ENCODE measurements at places on chromosomes 16 and 17.

DNA sequence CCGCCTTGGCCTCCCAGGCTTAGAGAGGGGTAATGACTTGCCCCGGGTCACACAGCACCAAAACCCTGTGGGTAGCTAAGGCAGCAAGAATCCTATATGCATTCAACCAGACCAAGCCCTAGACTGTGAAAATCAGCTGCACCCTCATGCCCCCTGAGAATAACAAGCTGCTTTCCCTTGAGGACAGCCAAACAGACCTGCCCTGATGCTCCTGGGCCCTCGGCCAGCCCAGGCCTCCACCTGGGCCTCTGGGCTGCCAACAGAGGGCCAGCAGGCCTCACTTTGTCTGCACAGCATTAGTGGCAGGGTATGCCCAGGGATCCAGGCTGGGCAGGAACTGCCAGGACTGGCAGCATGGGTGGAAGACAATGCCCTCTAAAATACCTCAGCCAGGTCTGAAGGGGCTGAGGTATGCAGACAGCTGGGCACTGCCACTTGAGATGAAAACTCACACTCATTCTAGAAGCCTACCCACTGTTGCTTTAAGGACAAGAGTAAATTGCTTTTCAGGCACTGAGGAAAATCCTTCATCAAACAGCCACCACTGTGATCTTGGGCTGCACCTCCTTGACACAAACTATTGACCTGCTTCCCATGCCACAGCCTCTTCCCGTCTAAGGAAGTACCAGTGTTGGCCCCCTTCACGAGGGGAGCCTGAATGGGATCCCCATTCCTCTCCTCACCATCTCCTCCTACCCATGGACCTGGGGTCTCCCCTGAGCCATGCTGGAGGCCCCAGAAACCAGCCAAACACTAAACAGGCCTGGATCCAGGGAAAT is 8.8 kb downstream of the ST3GAL2 start:
- no peaks in the 10 kb centered on the region for H3K27me3 ChIP-seq
- no peak overlapping the region for H3K4me3 ChIP-seq
- DNase-seq: no peak
- H3K27ac ChIP-seq: peak overlapping the region; percentile 61

- no peak overlapping the region for H3K27ac ChIP-seq
- no peak overlapping the region for H3K4me3 ChIP-seq
- no peak for DNase-seq
- H3K27me3 ChIP-seq: no peaks in the 10 kb centered on the region
- H3K36me3 ChIP-seq: no peaks in the 10 kb centered on the region
Observed at GRCh38 chr16:53753431-53753830, 49.5 kb downstream of the FTO start.

GRCh38 chr17:79799538-79800324 is 2.9 kb upstream of the CBX8 start:
- DNase-seq: no peak
- H3K36me3 ChIP-seq: no peaks in the 10 kb centered on the region
- H3K4me3 ChIP-seq: no peak overlapping the region
- peaks cover 61% of the 10 kb centered on the region for H3K27me3 ChIP-seq
- peaks cover 13% of the 10 kb centered on the region for H3K4me1 ChIP-seq

DNA sequence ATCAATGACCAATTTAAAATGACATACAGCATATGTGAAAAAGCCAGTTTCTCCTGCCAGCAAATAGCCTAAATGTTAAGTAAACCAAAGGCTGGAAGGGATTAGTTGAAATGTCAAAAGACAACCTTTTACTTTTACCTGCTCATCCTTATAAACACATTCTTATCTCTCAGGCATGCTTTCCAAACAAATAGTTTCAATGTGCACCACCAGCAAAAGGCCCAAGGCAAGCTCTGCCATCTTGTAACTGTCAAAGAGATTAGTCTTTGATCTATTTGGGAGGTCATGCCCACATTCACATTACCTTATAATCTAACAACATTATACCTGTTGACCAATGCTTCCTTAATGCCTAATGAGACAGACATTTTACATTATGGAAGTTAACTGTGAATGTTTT is 132.2 kb upstream of the NACA2 start:
- no peaks in the 10 kb centered on the region for H3K4me1 ChIP-seq
- no peak for DNase-seq
- no peaks in the 10 kb centered on the region for H3K27me3 ChIP-seq

GRCh38 chr16:48834576-48834975 is 224.6 kb upstream of the N4BP1 start:
- H3K27me3 ChIP-seq: no peaks in the 10 kb centered on the region
- H3K27ac ChIP-seq: no peak overlapping the region
- no peaks in the 10 kb centered on the region for H3K4me1 ChIP-seq
- DNase-seq: no peak
- H3K4me3 ChIP-seq: no peak overlapping the region

DNA sequence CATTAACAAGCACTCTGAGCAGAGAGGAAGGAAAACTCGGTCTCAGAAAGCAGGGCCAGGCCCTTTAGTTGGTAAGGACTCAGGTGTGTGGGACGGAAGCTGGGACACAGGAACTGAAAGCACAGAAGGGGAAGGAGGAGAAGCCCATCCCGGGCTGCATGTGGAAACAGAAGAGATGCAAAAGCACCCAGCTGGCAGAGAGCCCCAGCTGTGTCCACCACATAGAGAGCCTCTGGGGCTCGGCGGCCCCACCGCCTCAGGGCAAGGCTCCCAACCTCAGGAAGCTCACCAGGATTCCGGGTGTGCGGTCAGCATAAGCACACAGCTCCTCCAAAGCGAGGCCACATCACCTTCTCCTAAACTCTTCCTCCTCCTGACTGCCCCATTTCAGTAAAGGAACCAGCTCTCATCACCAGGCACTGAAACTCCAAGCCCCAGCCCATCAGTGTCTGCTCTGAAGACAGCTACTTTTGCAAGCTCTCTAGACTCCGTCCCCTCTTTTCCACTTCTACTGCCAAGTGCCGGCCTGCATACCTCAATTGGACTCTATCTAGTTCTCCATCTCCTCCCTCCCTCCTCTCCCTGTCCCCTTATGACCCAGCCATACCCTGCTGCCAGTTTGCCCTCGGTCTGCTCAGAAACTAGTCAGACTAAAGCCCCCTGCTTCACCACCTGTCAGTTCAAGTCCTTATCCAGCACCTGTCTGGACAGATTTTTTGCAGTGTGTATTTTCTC is 6.0 kb downstream of the ST3GAL2 start:
- no peaks in the 10 kb centered on the region for H3K36me3 ChIP-seq
- H3K27ac ChIP-seq: peak overlapping the region; percentile 60
- H3K27me3 ChIP-seq: no peaks in the 10 kb centered on the region
- no peak overlapping the region for H3K4me3 ChIP-seq
- H3K4me1 ChIP-seq: peaks cover 72% of the 10 kb centered on the region
- no peak for DNase-seq

- peaks cover under 1% of the 10 kb centered on the region for H3K4me1 ChIP-seq
- H3K27ac ChIP-seq: no peak overlapping the region
- H3K36me3 ChIP-seq: no peaks in the 10 kb centered on the region
- no peaks in the 10 kb centered on the region for H3K27me3 ChIP-seq
- H3K4me3 ChIP-seq: no peak overlapping the region
Observed at GRCh38 chr17:45347444-45347843, 30.6 kb upstream of the MAP3K14 start.

DNA sequence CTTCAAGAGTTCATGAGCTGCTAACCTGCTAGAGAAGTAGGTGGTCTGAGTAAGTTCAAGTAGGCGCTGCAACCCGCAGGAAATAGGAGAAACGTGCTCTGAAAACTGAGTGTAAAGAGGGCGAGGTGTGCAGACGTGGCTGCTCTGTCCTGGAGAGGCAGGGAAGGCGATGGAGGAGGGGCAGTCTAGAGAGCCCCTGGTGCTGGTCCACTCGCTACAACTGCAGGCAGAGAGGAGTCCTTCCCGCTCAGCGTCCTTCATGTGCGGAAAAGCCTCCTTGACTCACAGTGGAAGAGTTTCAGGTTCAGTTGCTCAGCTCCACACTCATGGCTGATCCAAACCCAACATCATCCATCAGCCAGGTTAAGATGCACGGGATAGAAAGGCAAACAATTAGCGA is 12.1 kb downstream of the ABCA3 start:
- no peaks in the 10 kb centered on the region for H3K27me3 ChIP-seq
- H3K4me1 ChIP-seq: no peaks in the 10 kb centered on the region
- DNase-seq: no peak
- no peaks in the 10 kb centered on the region for H3K36me3 ChIP-seq
- H3K4me3 ChIP-seq: no peak overlapping the region
- no peak overlapping the region for H3K27ac ChIP-seq

- H3K4me3 ChIP-seq: no peak overlapping the region
- no peaks in the 10 kb centered on the region for H3K27me3 ChIP-seq
- H3K27ac ChIP-seq: no peak overlapping the region
- peak; percentile 83 for DNase-seq
Observed at GRCh38 chr17:7922845-7923628, 6.6 kb downstream of the KCNAB3 start.

DNA sequence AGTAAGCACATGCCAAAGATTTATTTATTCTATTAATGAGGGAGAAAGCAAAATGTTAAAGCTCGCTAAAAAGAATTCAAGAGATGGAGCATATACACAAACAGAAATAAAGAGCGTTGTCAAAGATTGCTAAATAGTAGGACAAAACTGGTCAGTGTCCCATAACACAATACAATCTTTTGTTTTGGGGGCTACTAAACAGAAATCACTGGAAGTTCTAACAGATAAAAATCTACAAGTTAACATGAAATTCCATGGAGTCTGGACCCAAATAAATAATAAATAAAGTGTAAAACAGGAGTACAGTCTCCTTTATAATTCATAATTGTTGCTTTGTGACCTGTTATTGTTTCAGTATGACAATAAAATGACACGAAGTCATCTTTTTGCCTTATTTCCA is 115.2 kb upstream of the CNTNAP4 start:
- H3K27ac ChIP-seq: no peak overlapping the region
- no peak overlapping the region for H3K4me3 ChIP-seq
- no peaks in the 10 kb centered on the region for H3K4me1 ChIP-seq
- H3K36me3 ChIP-seq: no peaks in the 10 kb centered on the region

DNA sequence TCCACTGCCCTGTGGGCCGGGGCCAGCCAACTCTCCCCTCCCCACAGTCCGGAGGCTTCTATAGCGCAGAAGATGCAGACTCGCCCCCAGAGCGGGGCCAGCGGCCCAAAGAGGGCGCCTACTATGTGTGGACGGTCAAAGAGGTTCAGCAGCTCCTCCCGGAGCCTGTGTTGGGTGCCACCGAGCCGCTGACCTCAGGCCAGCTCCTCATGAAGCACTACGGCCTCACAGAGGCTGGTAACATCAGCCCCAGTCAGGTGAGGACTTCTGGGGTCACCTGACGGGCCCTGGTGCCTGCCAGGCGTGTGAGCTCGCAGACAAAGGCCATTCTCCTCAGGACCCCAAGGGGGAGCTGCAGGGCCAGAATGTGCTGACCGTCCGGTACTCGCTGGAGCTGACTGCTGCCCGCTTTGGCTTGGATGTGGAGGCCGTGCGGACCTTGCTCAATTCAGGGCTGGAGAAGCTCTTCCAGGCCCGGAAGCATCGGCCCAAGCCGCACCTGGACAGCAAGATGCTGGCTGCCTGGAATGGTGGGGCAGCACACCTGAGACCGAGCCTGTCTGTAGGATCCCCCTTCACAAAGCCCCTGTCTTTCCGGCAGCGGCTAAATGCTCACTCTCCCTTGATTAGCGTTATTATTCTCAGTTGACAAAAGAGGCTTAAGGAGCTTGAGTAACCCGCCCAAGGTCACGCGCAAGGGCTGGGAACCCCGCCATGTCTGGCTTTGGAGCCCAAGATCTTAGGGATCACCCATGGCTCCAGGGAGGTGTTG is 3.9 kb downstream of the SPATA20 start:
- DNase-seq: peak; percentile 73
- H3K27me3 ChIP-seq: no peaks in the 10 kb centered on the region
- H3K36me3 ChIP-seq: peaks cover 5% of the 10 kb centered on the region

GRCh38 chr17:30346221-30346795 is 12.5 kb upstream of the TMIGD1 start:
- no peaks in the 10 kb centered on the region for H3K36me3 ChIP-seq
- H3K4me3 ChIP-seq: no peak overlapping the region
- H3K27ac ChIP-seq: no peak overlapping the region
- peaks cover 10% of the 10 kb centered on the region for H3K4me1 ChIP-seq

DNA sequence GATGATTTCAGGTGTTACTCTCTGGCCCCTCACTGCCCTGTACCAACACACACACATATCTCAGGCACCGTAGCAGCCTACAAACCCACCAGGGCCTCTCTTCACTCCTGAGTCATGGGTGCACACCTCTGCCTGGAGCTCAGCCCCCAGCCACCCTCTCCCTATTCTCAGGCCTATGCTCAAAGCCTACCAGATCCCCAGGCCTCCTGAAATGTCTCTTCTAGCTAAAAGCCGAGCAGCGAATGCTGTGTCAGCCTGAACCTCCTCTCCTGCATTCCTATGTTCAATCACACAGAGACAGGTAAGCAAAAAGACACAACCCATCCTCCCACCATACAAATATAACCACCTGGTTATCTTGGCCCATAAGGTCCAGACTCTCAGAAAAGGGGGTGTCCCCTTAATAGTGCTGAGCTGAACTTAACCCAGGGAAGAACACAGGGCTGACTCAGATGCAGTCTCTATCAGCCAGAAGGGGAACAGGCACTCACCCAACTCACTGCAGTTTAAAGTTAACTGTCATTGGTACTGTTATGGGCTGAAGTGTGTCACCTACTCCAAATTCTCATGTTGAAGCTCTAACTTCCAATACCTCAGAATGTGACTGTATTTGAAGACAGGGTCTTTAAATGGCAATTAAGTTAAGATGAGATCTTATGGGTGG is 62.0 kb upstream of the TEKT3 start:
- H3K27me3 ChIP-seq: no peaks in the 10 kb centered on the region
- H3K4me3 ChIP-seq: no peak overlapping the region
- peaks cover 18% of the 10 kb centered on the region for H3K4me1 ChIP-seq
- no peaks in the 10 kb centered on the region for H3K36me3 ChIP-seq
- no peak overlapping the region for H3K27ac ChIP-seq

DNA sequence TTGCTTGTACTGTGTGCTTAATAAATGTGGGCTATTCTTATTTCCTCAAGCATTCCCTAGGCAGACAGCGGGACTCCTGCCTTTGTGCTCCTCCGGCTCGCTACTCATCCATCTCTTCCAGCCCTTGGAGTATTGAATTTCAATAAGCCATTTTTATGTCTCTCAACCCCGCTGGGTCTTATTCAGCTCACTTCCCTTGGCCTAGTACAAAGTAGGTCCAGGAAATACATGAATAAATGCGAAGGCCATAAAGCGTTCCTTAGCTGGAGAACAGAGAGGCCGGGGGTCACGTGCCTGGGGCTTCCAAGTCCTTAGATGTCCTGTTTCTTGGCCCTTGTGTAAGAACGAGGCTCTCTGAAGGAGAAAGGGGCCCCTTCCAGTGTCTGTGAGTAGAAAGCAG is 236.7 kb upstream of the ASIC2 start:
- H3K4me1 ChIP-seq: no peaks in the 10 kb centered on the region
- H3K27me3 ChIP-seq: no peaks in the 10 kb centered on the region
- no peaks in the 10 kb centered on the region for H3K36me3 ChIP-seq
- H3K27ac ChIP-seq: no peak overlapping the region

DNA sequence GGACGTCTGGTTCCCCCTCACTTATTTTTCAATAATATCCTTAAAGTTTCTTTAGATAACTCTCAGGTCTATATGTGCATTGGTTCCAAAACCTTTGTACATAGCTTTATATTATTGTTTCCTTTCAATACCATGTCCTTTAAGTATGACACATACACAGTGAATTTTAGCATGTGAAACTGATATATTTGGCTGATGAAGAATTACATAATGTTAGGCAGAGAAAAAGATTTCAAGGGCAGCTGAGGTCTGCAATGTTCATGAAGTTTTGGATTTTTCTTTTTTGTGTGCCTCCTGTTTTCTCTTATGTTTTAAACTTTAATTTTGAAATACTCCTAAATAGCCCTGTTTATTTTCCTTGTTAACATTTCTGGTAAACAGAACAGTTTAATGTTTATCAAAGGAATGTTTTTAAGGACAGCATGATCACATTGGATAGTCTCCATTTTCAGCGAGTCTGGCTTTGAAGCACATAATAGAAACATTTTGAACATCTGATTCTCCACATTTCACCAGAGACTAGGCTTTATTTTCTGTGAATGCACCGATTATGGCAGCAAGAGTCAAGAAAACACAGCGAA is 32.9 kb upstream of the FBXO47 start:
- no peaks in the 10 kb centered on the region for H3K27me3 ChIP-seq
- no peak overlapping the region for H3K27ac ChIP-seq
- no peak for DNase-seq
- peaks cover 11% of the 10 kb centered on the region for H3K4me1 ChIP-seq

All from endothelial cell of umbilical vein (primary cell).